Large intestine (tissue), 12 donors: ENCODE measurements at places on chromosomes 1 and 21.

- DNase-seq = no peak
Measured at GRCh38 chr1:116129537-116129936, 18.3 kb downstream of the MAB21L3 start.

GRCh38 chr1:99751877-99752504 is 14.4 kb downstream of the FRRS1 start:
- DNase-seq = peak; percentile 17

DNA sequence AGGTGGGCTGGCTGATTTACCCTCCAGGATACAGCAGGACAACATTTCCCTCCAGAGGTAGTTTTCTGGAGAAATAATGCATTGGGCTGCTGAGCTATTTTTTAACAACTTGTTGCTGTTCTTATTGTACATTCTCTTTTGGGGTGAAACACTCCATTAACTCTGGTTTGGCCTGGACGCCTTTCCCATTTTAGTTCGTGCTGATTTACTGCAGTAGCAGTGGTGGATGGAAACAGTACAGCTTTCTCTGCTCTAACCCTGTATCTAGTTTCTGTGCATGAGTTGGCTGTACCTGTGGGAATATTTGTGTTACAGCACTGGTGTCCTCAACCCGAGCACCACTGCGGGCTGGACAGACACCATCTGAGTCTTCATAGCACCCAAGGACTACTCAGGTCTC is 325.3 kb downstream of the ASTN1 start:
- no peak for DNase-seq

- DNase-seq = no peak
Measured at GRCh38 chr1:211606914-211607753, 28.2 kb upstream of the SLC30A1 start.

GRCh38 chr1:35298464-35298863 is 30.0 kb downstream of the ZMYM4 start:
- DNase-seq = peak; percentile 23
